ENCODE measurements at places on chromosomes 5 and 9.

- no peak for DNase-seq
Measured at GRCh38 chr9:9538766-9539165, 1074.0 kb downstream of the PTPRD start.

- DNase-seq, result no peak
Measured at GRCh38 chr9:15176836-15177235, 130.2 kb downstream of the TTC39B start.

DNA sequence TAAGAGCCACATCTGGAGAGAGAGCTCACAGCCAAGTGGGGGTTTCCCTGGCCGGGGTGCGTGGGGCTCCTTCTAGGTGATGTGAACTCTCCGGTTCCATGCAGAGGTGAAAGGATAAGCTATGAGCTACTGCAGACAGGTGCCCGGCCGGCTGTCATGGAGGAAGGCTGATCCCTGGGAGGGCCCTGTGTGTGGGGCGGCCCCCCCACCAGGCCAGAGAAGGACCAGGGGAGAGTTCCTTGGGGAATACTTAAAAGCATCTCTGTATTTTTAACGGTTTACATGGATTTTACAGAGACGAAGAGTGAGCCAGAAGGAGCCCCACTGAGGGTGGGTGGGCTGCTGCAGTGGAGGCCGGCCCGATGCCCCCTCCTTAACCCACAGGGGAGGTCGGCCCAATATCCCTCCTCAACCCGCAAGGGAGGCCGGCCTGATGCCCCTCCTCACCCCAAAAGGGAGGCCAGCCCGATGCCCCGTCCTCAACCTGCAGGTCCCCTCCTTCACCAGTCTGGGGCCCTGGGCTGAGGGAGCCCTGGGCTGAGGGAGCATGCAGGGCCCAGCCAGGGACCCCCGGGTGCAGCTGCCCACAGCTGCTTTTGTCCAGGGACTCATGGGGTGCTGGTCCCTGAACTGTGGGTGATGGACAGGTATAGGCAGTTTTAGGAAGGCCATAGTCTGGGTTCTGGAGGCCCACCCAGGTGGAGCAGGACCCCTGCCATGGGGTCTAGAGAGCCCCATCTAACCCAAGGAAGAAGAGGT is 31.9 kb downstream of the MRPL36 start:
- DNase-seq, result no peak

- DNase-seq, result no peak
Measured at GRCh38 chr9:134660407-134660806, 18.8 kb downstream of the COL5A1 start.

- DNase-seq, result no peak
Measured at GRCh38 chr9:90958328-90958727, 156.7 kb downstream of the SYK start.

DNA sequence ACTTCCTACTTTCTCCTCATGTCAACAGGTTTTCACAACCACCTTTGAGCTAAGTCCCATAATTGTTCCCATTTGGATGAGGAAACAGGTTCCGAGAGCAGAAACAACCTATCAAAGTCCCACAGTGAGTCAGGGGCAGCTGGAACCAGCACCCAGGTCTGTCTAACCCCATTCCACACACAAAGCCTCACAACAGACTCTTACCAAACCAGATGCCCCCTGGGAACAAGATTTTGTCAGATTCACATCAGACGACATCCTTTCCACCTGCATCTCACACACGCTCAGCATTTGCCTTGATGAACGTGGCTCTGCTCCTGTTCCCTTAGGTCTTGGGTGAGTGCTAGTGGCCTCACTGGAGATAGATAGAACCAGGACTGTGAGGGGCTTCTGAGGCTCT is 17.0 kb downstream of the SWI5 start:
- DNase-seq, result no peak

DNA sequence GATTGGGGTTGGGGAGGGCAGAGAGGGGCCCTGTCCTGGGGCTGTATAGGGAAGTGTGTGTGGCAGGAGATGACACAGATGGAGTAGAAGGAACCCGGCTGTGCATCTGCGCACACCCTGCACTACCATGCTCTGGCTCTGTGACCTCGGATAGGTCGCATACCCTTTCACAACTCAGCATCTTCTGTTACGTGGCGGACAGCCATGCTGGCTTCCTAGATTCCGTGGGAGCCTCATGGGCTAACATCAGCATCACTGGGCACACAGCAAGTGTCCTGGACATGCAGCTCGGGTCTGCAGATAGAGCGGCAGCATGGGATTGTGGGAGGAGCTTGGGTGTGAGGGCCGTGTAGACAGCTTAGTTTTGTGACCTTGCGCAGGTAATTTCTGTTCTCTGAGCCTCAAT is 9.2 kb downstream of the ARPC5L start:
- no peak for DNase-seq

GRCh38 chr9:135447126-135447525 is 32.5 kb upstream of the PPP1R26 start:
- DNase-seq, result no peak

DNA sequence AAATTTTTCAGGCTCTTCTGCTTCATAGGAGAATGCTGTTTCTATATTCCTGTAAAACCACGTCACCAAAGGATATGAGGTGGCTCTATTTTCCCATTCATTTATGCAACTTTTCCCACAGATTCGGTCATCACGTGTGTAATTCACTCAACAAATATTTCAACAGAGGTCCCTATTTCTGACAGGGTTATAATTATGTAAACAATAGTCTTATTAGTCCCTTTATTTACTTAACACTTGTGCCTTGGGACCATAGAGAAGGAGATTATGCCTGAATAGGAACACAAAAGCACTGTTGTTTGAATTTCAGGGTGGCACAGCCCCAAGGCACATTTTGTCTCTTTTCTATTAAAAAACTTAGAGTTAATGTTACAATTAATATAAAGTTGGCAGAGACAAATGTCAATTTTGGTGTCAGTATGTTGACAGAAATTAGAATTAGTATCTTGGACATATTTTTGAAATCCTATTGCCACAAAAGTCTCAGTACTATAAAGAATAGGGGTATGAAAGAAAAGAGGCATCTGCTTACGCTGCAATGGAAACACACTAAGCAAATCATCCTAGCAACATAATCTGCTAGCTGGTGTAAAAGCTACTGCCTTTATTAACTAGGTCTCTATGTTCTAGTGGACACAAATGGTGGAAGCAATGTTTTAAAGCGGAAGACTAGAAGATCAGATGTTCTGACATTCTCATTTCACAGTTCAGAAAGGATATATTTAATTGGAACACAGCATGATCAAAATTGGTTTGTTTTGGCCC is 229.1 kb upstream of the TBCA start:
- DNase-seq, result no peak

GRCh38 chr9:96206156-96206751 is 95.7 kb downstream of the HSD17B3 start:
- no peak for DNase-seq

GRCh38 chr9:118832371-118832770 is 536.9 kb downstream of the BRINP1 start:
- no peak for DNase-seq

Data from fibroblast of skin of left quadriceps (primary cell).